ENCODE measurements at places on chromosomes 12 and 14. TPM values are rescaled to one million over a fixed set of nuclear protein-coding genes. Genes with fewer than 3 reads are reported as not detected.

DNA sequence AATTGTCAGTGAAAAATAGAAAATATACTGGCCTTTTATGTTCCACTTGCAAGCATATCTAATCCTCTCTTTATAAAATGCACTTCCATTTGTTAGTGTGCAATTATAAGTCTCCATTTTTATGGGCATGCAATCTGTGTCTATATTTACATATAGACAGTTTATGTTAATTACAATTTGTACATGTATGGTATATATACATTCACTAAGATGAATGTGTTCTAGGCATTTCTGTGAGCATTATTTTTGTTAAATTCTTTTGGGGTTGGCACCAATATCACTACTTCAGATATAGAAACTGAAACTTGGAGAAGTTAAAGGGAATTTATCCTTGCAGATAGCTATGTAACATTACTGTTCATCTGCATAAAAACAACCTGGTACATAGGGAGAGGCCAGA, 470.8 kb upstream of the LMO3 start:
- DNase-seq: no peak

TPI1 gene
- total RNA-seq: 347 TPM

- no peak for DNase-seq
Measured at GRCh38 chr12:95164656-95165055, 52.6 kb downstream of the FGD6 start.

- no peak for DNase-seq
Measured at GRCh38 chr14:78633752-78634151, 463.6 kb downstream of the NRXN3 start.

HELB gene
- 6.3 TPM for total RNA-seq

Data from testis (tissue), 5 donors.